ENCODE measurements at places on chromosomes 5 and 9.

DNA sequence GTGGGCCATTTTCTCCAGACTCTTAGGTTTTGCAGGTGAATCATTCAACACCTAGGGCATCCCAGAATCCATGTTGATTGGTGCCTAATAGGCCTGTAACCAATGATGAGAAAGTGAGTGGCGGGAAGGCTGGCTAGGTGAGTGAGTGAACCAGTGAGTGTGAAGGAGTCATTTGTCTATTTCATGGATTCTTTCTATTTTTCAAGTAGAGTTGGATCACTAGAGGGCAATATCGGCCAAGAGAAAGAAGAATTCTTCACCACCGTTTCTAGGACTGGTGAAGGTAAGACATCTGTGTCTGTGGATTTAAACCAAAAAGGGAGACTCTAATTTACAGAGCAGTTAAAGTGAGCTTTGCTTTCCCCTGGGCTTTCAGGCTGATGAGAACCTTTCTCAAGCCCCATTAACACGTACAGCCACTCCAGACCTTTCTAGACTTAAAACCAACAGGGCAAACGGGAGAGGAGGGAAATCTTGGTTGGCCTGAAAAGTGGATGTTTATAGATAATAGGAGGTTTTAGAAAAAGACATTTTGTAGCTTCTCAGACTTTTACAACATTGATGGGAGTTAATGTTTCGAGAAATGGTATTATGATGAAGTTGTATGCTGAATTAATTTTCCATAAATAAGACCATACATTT is 114.3 kb upstream of the IL12B start:
- peak; percentile 71 for DNase-seq

- peak; percentile 84 for DNase-seq
Observed at GRCh38 chr9:75891277-75891741, 836 bp downstream of the PCSK5 start.

DNA sequence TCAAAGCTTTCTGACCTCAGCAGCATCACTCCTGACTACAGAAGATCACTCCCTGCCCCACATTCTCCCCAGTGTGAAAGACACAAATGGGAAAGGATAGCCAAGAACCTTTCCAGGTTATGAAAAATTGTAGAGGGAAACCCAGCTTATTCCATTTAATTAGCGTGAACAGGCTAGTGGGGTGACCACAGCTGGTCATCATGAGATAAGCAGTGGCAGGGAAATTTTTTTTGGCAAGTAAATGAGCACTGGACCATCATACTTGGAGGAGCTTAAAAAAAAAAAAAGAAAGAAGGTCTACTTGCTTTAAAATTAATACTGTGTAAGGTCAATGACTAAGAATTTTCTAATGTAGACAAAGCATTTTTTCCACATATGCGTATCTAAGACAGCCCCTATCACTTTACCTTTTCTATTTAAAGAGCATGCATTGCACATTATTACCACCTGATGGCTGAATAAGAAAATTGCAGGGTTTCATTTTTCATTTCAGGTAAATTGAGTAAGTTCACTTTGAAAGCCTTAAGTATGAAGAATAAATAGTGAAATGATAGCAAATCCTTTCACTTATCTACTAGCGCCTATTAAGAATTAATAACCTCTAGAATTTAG is 123.6 kb downstream of the ELAVL2 start:
- DNase-seq: no peak

DNA sequence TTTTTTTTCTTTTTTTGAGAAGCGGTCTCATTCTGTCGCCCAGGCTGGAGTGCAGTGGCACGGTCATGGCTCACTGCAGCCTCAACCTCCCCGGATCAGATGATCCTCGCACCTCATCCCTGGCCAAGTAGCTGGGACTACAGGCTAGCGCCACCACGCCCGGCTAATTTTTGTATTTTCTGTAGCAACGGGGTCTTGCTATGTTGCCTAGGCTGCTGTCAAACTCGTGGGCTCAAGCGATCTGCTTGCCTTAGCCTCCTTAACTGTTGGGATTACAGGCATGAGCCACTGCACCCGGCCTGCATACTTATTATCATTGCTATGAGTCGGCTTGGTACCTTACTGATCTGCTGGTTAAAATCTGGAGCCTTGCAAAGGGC is 790 bp upstream of the IARS1 start:
- peak; percentile 22 for DNase-seq

- no peak for DNase-seq
Observed at GRCh38 chr9:98214811-98215210, 22.4 kb upstream of the CORO2A start.

DNA sequence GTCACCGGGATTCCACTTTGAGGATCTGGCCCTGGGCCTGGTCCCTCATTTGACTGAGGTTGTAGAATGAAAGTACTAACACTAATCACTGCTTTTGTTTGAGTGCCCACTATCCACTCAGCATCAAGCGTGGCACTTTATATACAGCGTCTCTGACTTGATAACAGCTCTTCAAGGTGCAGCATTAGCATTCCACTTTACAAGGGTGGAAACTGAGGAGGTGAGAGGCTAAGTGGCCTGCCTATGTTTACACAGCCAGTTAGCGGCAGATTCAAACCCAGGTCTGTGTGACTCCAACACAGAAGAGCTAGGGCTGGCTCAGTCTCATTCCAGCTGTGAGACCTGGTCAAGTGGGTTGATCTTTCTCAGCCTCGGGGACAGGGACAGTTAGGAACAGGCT is 5.9 kb downstream of the KCNMB1 start:
- no peak for DNase-seq

Measured in muscle of leg (tissue), 16 donors.